ENCODE measurements at places on chromosomes 4 and X.
A peak's percentile ranks its signal among the peaks of the same experiment; 100 is the strongest.

DNA sequence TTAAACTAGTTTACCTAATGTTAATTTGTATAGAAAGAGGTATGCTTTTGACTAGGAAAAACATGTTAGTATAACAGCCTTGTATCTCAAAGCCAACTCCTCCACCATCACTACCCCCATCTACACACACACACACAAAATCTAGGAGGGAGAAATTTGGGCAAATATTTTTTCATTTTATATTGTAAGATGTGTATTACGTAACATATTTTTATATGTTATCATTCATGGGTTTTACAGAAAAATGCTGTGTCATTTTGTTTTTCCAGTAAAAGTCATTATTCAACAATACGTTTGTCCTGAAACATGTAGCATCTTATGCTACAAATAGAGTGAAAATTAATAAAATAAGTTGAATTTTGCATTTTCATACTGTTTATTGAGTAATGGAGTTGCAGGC, 3.0 kb downstream of the SULT1B1 start:
- no peak for DNase-seq

GRCh38 chrX:17414839-17415238, 39.8 kb downstream of the NHS start:
- no peak for DNase-seq

GRCh38 chr4:176769514-176769913, 23.2 kb downstream of the VEGFC start:
- DNase-seq = no peak

DNA sequence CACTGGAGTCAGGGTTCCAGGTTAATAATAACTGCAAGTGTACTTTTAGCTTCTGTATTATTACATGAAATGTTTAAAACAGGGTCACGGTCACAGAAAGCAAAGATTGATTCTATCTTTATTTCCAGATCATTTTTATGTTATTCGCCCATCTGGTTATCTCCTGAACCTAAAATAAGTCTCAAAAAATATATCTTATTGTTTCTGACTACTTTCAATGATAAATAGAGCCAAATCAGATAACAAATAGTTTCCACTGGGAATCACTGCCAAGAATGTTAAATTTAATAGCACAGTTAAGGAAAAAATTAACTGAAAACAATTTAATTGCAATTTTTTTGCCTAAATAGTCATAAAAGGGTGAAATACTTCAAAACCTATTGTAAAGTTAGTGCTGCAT, 17.2 kb upstream of the VEGFD start:
- no peak for DNase-seq

- no peak for DNase-seq
Observed at GRCh38 chrX:78316265-78316664, 11.1 kb downstream of the CYSLTR1 start.

- DNase-seq = peak; percentile 89
Observed at GRCh38 chr4:56544573-56545131, 39.1 kb downstream of the ARL9 start.

DNA sequence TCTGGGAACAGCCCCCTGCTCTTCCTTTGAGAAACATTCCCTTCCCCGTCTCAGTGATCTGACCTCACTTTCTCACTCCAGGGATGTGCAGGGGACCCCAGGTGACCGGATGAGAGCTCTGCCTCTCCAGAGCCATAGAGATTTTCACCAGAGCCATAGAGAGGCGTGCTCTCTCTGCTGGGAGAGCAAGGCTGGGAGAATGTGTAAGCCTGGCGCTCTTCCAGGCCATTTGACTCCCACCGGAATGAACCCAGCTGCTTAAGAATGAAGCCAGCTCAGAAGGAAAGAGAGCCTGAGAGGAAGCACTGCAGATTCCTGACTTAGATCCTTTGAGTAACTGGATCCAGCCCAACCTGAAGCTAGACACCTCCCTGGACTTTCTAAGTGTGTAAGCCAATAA, 106.4 kb downstream of the DHX15 start:
- no peak for DNase-seq

DNA sequence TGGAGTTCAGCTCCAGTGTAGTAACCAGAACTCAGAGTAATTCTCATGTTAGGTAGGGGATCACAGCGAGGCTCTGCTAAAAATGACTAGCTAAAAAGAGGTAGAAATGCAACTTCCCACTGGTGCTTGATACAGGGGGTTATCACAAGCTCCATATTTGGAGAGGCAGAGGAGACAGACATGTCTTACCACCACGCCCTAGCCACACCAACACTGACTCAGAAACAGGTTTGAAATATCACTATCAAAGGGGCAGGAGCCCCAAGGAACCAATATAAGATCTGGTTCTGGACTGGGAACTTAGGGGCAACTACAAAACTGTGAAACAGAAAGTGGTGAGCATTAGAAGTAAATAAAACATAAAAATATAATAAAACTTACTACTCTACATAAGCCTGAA, 62.9 kb downstream of the IQCM start:
- no peak for DNase-seq

DNA sequence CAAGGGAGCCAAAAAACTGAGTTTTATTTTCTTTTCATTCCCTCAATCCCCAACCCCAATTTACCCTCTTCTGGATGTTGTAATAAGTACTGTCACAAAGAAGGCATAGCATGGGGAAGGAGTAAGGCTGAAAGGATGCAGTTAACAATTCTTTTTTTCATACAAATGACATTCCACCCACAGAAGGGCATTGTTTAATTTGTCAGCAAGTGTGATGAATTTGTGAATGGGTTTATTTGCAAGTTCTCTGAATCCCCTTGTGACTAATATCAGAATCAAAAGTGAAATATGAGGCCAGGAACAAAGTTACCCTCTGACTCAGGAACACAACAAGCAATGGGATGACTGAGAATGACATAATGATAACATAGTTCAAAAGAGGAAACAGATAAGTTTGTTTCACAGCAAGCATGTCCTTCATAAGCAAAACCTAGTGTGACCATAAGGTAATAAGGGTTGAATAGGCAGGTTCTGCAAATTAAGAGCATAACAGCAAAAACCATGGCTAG, 2.1 kb downstream of the GEMIN8 start:
- no peak for DNase-seq

DNA sequence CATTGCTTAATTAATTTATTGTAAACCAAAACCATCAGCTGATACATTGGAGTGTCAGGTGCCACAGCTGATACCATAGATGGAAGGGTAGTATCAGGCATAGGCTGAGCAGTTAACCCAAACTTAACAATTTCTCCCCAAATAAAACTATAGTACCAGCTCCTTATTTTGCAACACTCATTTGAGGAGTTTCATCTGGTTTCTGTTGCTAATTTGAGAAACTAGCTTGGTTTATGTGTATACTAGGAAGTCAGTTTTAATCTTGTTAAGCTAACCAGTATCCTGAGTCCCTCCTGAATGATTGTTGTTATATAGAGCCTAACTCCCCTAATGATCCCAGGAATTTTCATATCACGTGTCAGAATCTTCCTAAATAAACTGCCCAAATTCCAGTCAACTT, 12.7 kb downstream of the DCAF16 start:
- no peak for DNase-seq

GRCh38 chrX:149151805-149152757, 353.0 kb downstream of the IDS start:
- DNase-seq = no peak

DNA sequence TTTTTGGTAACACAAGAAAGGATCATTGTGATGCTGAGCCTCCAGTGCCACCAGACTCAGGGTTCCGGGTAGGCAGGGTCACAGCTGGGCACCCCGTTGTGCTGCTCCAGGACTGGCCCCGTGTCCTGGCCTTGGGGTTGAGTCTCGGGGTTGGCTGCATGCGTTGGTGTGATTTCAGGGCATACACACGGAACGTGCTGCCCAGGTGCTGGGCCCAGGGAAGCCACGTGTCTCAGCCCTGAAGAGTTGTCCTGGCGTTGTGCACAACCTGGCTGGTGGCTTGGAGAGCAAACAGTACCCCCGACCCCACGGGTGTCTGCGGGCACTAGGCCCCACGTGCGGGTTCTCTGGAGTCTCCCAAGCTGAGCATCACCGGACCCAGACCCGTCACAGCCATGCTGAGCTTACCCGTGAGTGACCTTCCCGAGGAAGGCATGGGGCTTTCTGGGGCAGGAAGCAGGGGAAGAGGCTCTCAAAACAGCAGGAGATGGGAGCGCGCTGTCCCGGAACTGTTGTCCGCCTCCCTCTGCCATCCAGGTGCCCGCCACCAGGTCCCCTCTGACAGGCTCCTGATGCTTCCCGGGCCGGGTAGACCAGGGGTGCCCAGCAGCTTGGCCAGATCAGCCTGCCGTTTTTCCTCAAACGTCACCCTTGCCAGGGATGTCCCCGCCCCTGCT, 66.1 kb upstream of the ENPP6 start:
- no peak for DNase-seq

- DNase-seq = no peak
Observed at GRCh38 chr4:80219301-80220025, 22.2 kb downstream of the PRDM8 start.

DNA sequence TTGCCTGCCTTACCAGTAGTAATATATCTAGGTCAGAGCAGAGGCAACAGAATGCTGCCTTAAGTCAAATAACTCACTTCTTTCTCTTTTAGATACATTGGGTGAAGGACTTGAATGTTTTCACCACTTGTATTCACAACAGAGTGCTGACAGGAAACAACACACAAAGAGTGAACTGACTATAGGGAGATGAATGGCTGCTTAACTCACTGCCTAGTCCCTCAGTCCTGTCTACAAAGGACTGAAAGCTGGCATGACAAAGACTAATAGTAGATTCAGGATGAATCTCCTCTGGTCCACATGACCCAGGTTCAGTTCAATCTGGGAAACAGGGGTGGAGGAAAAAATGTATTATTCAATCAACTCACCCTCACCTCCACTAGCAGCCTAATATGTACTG, 134.2 kb downstream of the GALNTL6 start:
- DNase-seq = no peak

DNA sequence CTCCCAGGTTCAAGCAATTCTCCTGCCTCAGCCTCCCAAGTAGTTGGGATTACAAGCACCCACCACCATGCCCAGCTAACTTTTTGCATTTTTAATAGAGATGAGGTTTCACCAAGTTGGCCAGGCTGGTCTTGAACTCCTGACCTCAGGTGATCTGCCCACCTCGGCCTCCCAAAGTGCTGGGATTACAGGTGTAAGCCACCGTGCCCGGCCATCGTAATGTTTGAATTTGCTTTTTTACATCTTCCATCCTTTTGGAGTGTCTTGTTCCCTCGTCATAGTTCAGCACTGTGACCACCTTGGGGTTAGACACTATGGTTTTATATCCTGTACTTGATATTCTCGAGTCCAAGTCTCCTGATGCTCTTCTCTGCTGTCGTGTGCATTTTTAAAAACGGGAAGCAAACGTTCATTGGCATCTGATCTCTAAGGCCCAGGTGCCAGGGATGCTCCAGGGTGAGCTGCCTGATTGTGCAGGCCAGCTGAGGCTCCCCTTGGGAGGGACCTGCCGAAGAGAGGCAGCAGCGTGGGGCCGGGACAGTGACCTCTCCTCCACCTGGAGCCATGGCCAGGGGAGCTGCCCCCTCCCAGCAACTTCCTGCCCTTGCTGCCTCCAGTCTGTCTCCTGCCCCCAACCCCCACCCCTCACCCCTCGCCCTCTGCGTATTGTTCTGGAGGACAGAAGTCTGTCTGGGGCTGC, 16.7 kb downstream of the DGKQ start:
- no peak for DNase-seq

- peak; percentile 18 for DNase-seq
Observed at GRCh38 chrX:19334945-19335626, 8.6 kb upstream of the PDHA1 start.

DNA sequence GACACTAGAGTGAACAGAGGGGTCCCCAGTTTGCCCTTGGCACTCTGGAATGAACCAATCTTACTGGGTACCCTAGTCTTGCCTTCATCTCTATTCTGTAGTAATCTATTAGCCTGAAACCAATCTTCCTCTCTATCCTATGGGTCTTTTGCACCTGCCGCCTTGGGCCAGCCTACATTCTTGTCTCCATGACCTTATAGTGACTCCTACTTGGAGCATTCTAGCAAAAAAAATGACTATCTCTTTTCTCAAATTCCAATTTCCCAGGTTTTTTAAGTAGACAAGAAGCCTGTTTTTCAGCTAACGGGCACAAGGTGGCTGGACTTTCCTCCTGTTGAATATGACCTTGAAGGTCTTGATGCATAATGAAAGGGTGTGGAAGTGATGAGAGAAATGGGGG, 568.7 kb downstream of the TRAM1L1 start:
- no peak for DNase-seq

DNA sequence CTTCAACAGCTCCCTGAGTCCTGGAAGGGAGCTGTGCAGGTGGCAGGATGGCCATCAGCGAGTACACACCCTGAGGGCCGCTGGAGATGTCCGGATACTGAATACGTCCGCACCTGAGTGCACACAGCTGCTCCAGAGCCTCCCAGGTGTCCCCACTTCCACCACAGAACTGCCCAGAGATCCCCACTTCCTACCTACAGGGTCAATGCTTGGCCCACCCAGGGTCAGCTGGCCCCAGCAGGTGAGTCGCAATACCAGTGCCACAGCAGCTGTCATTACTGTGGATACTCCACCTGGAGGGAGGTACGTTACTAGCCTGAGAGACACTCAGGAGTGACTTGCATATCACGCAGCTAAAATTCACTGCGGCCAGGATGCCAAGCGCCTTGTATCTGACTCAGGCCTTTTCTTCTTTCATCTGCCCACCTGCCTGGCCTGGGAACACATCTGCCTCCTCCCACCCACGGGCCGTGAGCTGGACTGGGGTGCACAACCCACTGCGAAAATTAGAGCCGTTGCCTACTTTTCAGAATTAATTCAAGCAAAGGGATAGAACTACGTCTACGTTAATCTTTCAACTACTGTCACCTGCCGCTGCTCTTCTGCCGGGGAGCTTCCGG, 9.4 kb downstream of the C4orf50 start:
- no peak for DNase-seq

DNA sequence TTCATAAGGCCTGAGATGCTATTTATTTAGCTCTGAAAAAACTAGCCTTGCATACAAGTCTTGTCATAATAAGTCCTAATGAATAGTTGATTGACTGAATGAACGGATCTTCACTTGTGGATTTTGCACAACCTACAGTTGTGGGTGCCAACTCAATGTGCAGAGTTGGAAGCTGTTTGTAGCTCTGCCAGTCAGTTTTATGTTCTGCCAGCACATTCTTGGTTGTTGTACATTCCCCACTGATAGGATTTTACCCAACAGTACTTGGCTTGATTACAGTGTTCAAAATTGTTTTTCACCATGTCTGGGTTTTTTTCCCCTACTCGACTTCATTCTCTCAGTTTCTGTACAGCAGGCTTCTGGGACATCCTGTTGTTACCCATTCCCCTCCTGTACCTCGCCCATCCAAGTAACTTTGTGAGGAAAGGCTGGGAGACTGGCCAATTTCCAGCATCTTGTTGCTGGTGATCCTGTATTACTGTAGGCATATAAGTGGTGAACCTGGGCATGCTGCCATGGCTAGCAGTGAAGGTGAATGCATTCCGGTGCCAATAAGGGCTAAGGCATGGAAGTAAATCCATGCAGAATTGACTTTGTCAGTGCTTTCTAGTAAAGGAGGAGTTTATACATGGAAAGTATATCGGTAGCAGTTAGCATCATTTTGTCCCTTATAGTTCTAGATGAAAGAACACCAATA, 22.8 kb downstream of the IL1RAPL1 start:
- peak; percentile 40 for DNase-seq

GRCh38 chr4:73193155-73193554, 65.4 kb downstream of the ANKRD17 start:
- DNase-seq = no peak

Measured in G401 (cell line).